ENCODE measurements at places on chromosomes 1 and 21.

DNA sequence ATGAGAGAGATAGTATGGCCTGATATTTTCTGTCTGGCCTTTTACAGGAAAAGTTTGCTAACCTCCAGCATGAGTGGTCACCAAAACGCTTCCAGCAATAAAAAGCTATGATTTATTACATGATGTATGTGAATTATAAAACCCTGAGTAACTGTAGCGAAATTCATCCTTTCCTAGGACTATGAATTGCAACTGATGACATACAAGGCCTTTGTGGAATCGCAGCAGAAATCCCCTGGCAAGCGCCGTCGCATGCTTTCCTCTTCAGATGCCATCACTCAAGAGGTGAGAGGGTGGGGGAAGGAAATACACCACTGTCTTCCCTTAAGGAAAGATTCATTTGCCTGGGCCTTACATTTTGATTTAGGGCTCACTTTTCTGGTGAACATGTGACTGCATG, 117.9 kb downstream of the MACF1 start:
- no peak for DNase-seq

- DNase-seq: no peak
Observed at GRCh38 chr21:45122432-45123132, 48.2 kb downstream of the ADARB1 start.

- no peak for DNase-seq
Observed at GRCh38 chr1:43994071-43994470, 2.7 kb downstream of the CCDC24 start.

- DNase-seq: peak; percentile 36
Observed at GRCh38 chr21:39313042-39313570, 326 bp downstream of the BRWD1 start.

DNA sequence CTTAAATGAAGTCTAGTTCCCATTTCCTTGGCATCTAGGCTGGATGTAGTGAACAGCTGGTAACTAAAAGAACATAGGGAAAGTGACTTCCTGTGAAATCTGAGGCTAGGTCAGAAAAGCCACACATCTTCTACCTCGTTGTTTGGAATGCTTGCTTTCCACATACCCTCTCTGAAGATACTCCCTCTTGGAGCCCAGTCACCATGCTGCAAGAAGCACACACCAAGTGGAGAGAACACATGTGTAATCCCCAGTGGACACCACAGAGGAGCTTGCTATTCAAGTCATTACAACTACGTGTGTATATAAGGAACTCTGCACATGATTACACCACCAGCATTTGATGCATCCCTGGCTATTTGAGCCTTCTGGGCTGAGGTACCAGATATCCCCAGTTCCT, 125.9 kb downstream of the RGS21 start:
- DNase-seq: no peak

GRCh38 chr1:80799457-80799856, 1001.3 kb upstream of the ADGRL2 start:
- no peak for DNase-seq

GRCh38 chr1:230821346-230821745, 47.0 kb downstream of the C1orf198 start:
- DNase-seq: no peak

DNA sequence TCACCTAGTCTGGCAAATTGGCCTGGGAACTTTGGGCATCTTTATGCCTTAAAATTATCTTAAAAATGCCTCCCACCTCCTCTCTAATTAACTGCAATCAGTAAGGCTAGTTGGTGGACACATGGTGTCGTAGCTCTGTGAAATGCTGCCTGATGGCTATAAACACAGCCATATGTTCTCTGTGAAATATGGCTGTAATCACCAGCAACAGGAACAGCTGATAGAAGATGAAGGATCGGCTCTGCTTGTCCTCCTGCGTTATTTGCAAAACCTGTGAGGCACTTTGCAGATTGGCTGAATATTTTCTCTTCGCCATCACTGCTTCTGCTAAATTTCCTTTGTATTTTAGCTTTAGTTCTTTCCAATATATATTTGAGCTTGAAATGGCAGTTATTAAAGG, 419.6 kb downstream of the RWDD3 start:
- no peak for DNase-seq

GRCh38 chr1:100847361-100848082, 47.1 kb downstream of the EXTL2 start:
- no peak for DNase-seq

GRCh38 chr1:178371933-178372388, 124.8 kb downstream of the CLEC20A start:
- no peak for DNase-seq

DNA sequence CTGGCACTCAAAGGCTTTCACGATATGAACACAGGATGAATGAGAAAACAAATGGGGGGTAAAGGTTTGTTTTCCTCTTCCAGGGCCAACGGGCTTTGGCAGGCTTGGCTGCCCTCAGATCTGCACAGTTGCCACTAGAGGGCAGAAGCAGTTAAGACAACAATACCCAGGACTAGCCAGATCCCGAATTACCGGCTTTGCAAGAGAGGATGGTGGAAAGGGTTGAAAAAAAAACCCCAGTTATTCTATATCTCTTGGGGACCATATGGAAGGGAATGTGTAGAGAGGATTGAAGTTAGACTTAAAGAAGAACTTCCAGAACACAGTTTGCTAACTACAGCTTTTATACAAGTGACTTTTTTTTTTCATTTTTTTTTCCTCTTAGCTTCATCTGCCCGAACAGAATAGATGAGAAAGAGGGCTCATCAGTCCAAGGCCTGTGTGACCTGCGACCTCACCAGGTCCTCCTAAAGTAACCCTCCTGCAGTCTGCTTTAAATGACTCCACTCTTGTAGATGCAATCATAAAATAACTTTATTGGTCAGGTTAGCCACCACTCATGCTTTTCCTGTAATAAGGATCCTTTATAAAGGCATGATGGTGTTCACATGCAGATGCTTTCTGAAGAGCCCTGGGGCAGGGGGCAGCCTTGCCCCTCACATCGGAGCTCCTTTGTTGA, 10.7 kb downstream of the FMOD start:
- peak; percentile 71 for DNase-seq

- DNase-seq: no peak
Observed at GRCh38 chr1:234721476-234722269, 111.7 kb upstream of the IRF2BP2 start.

DNA sequence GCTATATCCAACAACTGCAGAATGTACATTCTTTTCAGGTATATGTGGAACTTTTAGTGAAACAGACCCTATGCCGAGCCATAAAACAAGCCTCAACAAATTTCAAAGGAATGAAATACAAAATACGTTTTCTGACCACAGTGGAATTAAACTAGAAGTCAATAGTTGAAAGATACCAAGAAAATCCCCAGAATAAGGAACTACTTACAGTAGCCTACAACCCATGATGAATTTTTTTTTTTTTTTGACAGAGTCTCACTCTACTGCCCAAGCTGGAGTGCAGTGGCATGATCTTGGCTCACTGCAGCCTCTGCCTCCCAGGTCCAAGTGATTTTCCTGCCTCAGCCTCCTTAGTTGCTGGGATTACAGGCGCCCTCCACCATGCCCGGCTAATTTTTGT, 83.4 kb downstream of the RUNX3 start:
- DNase-seq: no peak

GRCh38 chr21:36235058-36235582, 78.5 kb downstream of the DOP1B start:
- DNase-seq: no peak
